ENCODE measurements at places on chromosomes 12 and 14.
A peak's percentile ranks its signal among the peaks of the same experiment; 100 is the strongest.

DNA sequence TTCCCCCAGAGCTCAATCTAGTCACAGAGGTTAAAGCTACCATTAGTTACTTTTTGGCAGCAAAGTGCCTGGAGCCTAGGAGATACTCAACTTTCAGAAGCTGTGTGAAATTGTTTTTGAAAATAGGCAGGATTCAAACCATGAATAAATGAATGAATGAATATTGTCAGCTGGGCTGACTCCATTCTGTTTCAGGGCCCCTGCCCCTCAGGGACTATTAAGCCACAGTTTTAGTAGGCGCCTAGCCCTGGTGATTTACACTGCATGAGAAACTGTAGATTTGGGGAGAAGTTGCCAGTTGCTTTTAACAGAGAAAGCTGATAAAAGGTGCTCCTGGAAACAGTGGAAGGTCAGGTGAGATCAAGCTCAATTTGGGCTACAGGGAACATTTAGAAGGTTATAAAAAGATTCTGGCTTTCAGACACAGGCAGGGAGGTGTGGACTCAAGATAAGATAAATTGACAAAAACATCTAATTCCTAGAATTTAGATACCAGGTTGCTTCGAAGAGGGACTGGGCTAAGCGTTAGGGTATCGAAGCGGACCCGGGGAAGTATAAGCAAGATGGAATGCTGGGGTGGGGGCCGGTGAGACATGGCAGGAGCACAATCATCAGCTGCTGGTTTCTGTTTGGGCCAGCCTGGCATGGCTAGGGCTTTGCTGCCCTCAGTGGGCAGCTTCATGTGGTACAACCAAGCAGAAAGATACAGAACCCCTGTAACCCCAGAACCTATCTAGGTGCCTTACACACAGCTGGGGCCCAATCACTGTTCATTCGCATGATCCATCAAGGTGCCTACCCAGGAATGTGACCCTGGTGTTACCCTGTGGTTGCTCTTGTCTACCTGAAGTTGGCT lies 14.9 kb upstream of the CELA1 start:
- H3K4me1 ChIP-seq: no peaks in the 10 kb centered on the region
- DNase-seq: no peak
- H3K27me3 ChIP-seq: no peaks in the 10 kb centered on the region

DNA sequence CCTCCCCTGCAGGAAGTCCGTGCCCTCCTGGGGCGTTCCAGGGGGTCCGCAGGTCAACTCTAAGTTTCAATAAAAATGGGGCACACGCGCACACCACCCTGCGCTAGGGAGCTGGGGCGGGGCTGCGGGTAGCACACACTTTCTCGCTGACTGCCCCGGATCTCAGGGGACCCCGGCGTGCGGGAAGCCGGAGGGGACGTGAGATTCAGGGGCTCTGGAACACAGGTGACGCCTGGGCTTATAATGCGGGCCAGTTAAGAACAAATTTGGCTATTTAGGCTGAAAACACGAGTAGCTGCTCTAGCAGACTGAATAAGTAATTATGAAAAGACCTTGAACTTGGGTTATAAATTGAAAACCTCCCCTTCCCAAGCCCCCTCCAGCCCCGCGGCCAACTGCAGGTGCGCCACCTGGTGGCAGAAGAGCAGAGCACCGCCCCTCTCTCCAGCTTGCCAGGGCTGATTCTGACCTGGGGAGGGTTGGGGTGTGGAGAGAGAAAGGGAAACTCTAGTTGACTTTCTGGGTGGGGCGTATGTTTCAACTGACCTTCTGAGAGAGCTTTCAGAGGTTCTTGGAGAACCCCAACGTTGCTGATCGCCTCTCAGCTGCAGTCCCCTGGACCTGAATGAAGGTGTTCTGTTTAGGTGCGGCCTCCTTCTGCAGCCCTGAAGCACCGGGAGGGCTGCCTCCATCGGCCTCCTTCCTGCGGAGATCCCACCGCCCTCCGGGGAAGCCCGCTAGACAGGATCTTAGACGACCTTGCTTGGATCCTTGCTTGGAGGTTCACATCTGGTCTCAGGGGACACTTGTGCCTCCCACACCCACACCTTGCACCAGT lies 118.4 kb upstream of the EVL start:
- H3K4me1 ChIP-seq: no peaks in the 10 kb centered on the region
- H3K27me3 ChIP-seq: no peaks in the 10 kb centered on the region
- H3K27ac ChIP-seq: no peak overlapping the region
- H3K36me3 ChIP-seq: peaks cover 8% of the 10 kb centered on the region
- no peak for DNase-seq
- peak overlapping the region; percentile 30 for H3K4me3 ChIP-seq

GRCh38 chr12:54394281-54394719 lies 9.8 kb upstream of the ZNF385A start:
- no peaks in the 10 kb centered on the region for H3K4me1 ChIP-seq
- no peaks in the 10 kb centered on the region for H3K27me3 ChIP-seq
- H3K27ac ChIP-seq: no peak overlapping the region
- DNase-seq: no peak
- H3K36me3 ChIP-seq: peaks cover 51% of the 10 kb centered on the region
- H3K4me3 ChIP-seq: no peak overlapping the region

DNA sequence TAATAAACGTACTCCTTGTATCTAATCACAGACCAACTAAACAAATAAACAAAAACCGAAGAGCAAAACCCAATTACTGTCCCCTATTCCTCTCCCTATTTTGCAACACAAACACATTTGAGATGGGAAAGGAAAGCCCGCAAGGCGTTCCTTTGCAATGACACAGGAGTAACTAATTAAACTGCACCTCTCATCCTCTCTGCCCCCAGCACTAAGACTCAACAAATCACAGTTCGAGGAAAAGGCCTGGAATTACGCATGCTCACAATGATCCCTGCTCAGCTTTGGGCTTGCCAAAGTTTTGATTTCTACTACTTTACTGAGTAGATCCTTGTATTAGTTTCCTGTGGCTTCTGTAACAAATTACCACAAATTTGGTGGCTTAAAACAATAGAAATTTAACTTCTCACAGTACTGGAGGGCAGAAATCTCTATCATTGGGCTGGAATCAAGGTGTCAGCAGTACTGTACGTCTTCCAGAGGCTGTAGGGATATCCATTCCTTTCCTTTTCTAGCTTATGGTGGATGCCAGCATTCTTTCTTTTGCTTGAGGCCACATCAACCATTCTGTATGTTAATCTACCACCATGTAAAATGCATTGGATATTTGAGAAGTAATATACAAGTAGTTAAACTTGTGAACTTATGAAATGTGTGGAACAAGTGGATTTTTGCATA lies 123.0 kb downstream of the NAV3 start:
- no peaks in the 10 kb centered on the region for H3K4me1 ChIP-seq
- no peak overlapping the region for H3K27ac ChIP-seq
- H3K4me3 ChIP-seq: no peak overlapping the region
- H3K36me3 ChIP-seq: no peaks in the 10 kb centered on the region
- no peaks in the 10 kb centered on the region for H3K27me3 ChIP-seq

- no peak for DNase-seq
- H3K27ac ChIP-seq: no peak overlapping the region
- peaks cover 68% of the 10 kb centered on the region for H3K27me3 ChIP-seq
- H3K4me1 ChIP-seq: peaks cover 16% of the 10 kb centered on the region
- H3K4me3 ChIP-seq: no peak overlapping the region
- no peaks in the 10 kb centered on the region for H3K36me3 ChIP-seq
Measured at GRCh38 chr14:37587131-37587803, 7.8 kb downstream of the FOXA1 start.

DNA sequence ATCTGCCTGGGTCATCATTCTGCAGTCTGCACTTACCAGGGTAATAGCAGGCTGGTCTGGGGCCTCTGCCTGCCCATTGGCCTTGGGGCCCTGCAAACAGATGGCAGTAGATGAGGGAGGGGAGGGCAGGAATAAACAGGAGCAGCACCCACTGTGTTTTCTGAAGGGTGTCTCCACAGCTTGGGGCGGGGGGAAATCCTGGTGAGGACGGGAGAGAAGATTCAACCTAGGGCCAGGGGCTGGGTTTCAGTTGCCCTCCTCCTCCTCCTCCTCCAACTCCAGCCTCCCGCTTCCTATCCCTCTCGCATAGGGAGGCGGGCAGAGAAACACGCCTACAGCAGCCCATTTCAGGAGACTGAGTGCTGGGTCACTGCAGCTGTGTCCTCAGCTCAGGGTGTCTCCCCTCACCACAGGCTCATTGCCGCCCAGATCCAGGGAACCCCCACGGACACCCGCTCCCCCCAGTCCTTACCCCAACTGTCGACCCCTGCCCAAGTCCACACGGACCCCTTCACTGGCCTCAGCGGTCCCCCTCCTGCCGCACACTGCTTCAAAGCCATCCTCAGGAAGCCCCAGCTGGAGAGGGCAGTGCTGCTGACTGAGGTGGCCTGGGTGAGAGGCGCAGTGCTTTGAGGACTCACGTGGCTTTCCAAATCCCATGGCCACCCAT lies 9.1 kb upstream of the KRT80 start:
- no peak for DNase-seq
- H3K4me3 ChIP-seq: no peak overlapping the region
- H3K4me1 ChIP-seq: peaks cover 2% of the 10 kb centered on the region
- H3K36me3 ChIP-seq: no peaks in the 10 kb centered on the region

- H3K27me3 ChIP-seq: no peaks in the 10 kb centered on the region
- no peak overlapping the region for H3K27ac ChIP-seq
- no peaks in the 10 kb centered on the region for H3K36me3 ChIP-seq
- H3K4me1 ChIP-seq: peaks cover 8% of the 10 kb centered on the region
Measured at GRCh38 chr14:23951590-23952201, 1.9 kb upstream of the DHRS4 start.

DNA sequence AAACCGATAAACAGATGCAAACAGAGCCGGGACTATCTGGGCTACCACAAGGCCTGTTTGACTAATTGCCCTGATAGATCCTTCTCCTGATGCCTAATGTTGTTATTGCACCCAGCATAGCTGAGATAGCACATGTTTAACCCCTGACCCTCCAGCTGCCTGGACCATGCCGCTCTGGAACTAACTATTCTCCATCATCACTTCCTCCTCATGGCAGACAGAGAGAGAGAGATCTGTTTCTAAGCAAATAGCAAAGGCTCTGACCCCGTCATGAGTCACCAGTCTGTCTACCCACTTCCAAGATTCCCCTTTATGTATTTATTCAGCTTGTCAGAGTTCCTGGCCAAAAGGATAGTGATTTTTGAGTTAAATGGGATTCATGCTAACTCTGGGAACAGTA lies 58.2 kb upstream of the FLRT2 start:
- no peak overlapping the region for H3K4me3 ChIP-seq
- no peaks in the 10 kb centered on the region for H3K4me1 ChIP-seq
- H3K36me3 ChIP-seq: no peaks in the 10 kb centered on the region
- no peak overlapping the region for H3K27ac ChIP-seq
- no peak for DNase-seq

- H3K4me3 ChIP-seq: no peak overlapping the region
- no peaks in the 10 kb centered on the region for H3K27me3 ChIP-seq
- no peaks in the 10 kb centered on the region for H3K4me1 ChIP-seq
- H3K27ac ChIP-seq: no peak overlapping the region
Measured at GRCh38 chr14:73162251-73162650, 25.9 kb downstream of the PSEN1 start.

GRCh38 chr14:72513965-72514659 lies 379.8 kb downstream of the DPF3 start:
- DNase-seq: no peak
- H3K36me3 ChIP-seq: no peaks in the 10 kb centered on the region

- peaks cover 32% of the 10 kb centered on the region for H3K4me1 ChIP-seq
- peaks cover 19% of the 10 kb centered on the region for H3K27me3 ChIP-seq
- peak overlapping the region; percentile 63 for H3K4me3 ChIP-seq
- H3K36me3 ChIP-seq: no peaks in the 10 kb centered on the region
- no peak for DNase-seq
Measured at GRCh38 chr12:48977290-48978281, 536 bp upstream of the WNT1 start.

- H3K27ac ChIP-seq: no peak overlapping the region
- peaks cover 17% of the 10 kb centered on the region for H3K4me1 ChIP-seq
- no peaks in the 10 kb centered on the region for H3K27me3 ChIP-seq
- peak overlapping the region; percentile 79 for H3K4me3 ChIP-seq
Measured at GRCh38 chr14:73888460-73888725, 1.7 kb downstream of the ZNF410 start.
